HFF-Myc (cell line): ENCODE measurements at places on chromosomes 1 and 21.

DNA sequence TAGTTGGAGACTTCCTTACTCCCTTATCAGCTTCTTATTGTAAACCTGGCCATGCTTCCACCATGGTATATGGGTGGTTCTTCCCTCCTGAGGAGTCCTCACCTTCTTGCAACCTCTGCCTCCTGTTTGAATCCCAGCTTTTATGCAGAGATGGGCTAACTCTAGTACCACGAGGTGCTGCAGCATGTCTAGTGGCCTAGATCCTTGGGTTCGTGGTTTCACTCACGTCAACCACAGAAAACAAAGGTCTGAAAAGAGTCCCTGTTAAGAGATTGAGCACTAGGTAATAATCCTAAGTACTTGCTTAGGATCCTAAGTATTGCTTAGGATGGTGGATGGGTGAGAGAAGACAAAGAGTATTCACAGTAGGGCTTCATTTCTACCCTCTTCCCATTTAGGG is 133.7 kb downstream of the FCRL5 start:
- no peak for DNase-seq

DNA sequence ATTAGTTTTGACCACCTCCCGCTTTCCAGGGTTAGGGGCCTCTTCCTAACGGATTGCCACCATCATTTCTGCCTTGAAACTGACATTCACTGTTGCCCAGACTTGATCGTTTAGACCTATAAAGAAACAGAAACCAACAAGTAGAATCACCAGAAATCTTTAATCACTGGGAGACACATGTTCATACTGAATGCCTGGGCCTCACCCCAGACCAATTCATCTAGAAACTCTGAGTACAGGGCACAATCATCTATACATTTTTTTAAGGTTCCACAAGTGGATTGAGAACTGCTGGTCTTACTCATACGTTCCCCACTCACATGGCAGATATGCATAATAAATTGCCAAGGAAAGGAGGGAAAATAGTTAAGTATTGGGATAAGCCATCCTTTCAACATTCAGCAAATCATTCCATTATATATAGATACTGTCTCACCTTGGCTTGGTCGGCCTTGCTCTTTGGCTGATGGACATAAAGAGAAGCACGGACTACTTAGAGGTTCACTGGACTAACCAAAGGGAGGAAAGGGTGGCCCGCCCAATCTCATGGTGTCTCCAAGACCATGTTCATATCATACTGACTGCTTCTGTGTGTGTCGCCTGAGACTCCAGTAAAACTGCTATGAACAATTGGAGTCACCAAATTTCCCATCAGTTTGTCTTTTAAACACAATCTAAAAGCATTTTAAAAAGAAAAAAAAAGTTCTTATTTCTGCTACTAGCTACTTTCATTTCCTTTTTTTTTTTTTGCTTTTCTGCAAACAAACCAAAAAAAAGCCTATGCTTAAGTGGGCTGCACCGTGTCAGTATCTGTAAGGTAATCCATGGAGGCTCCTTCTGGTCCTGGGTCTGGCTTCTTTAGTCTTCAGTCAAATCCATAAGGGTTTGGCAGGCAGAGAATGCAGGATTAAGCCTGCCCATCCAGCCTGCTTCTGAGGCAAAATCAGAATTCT is 9.4 kb upstream of the TARBP1 start:
- no peak for DNase-seq

- no peak for DNase-seq
Observed at GRCh38 chr1:233424779-233425178, 97.3 kb downstream of the MAP3K21 start.

DNA sequence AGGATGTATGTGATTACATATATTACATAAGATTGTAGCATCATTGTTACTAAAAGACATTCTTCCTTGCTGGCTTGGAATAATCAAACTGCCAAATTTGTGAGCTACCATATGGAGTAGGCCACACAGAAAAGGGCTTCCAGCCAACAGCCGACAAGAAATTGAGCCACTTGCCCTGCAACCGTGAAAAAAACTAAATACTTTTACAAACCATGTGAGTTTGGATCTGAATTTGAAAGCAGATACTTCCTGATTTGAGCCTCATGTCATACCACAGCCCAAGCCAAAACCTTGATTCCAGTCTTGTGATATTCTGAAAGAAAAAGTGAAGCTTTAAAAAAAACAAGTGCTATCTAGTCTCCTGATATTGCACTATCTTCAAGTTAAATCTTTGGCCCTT is 55.6 kb upstream of the PRMT6 start:
- no peak for DNase-seq

DNA sequence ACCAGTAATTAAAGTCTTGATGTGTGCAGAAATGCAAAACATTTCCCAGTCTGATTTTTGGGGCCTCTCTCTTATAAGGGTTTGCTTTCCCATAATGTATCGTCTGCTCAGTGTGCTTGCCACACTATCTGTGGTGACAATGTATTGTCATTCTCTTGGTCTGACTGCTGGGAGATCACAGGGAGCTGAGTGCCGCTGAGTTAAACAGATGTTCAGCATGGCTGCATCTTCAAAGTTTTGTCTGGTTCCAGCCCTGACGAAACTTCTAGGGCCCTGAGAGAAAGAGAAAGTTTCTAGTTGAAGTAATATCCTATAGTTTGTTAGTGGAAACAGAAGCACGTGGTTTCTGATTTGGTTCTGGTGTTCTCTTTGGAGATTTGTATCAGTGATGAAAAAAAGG is 42.6 kb downstream of the DNM3 start:
- no peak for DNase-seq

DNA sequence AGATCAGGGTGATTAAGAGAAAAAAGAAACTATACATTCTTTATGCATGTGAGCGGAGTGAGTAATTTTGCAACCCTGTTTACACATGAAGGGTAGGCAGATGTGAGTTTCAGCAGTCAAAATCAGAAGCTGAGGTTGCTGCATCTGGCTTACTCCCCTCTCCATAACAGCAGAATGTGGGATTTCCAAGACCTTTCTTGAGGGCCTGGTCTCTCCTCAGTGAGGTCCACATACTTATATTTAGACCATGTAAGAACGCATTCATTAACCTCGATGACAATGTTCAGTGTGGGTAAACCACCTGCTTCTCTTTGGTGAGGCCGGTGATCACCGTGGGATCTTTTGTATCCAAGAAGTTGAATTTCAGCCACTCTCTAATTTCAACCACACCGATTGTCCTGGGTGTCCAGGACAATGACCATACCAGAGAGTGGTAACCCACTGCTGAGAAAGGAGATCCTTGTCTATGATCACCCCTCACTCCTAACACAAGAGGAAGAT is 18.7 kb upstream of the RAP1A start:
- DNase-seq, result no peak

DNA sequence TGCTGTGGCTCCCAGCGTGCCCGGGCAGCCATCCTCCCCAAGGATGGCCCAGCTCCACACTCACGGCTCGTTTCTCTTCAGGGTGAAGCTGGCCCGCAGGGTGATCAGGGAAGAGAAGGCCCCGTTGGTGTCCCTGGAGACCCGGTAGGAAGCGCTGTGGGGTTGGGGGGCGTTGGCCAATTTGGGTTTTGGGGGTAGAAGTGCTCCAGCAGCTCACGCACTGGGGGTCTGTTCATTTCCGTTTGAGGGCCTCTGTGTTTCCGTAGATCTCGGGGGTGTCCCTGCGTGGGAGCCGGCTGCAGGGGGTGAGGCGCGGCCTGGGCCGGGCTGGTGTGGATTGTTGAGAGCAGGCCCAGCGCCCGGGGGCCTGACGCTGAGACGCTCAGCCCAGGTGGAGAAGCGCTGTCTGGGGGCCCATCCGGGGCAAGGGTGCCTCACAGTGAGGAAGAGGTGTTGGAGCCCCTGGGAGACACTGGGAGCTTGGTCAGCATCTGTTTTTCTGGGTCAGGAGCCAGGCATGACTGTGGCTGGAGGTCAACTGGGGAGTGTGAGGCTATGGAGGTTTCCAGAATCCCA is 12.6 kb downstream of the COL6A1 start:
- no peak for DNase-seq

DNA sequence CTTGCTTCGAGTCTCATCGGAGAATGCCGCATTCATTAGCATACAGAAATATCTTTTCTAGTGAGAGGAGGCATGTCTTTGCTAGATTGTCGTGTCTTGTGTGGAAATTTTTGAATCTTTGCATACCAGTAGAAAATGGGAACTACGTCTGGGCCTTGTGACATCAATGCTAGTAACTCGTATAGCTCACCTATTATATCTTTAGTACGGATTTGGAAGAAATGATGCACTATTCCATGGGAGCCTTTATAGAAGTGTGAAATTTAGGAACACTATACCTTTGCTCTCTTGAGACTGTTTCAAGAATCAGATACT is 835 bp downstream of the UHMK1 start:
- DNase-seq, result no peak

- no peak for DNase-seq
Observed at GRCh38 chr1:203630697-203631096, 4.1 kb downstream of the ATP2B4 start.

GRCh38 chr21:22679207-22679606 is 1681.0 kb downstream of the NCAM2 start:
- DNase-seq, result no peak

- DNase-seq, result no peak
Observed at GRCh38 chr1:1748686-1749321, 24.6 kb upstream of the CDK11A start.

DNA sequence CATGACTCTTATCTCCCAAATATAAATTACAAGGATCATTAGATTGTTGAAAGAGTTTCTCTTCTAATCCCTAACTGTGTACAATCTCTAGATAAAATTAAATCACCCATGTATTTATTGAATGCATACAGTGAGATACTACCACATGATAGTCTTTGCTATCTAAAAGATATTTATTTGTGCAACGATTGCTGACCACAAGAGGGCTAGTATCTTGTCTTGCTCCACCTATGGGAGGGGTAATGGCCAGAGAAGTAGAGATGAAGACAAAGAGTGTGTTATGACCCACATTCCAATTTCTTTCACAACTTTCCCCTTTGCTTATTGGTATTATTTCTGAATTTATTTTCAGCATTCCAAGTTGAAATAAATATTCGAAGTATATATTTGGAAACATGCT is 13.7 kb downstream of the PYHIN1 start:
- DNase-seq, result no peak

DNA sequence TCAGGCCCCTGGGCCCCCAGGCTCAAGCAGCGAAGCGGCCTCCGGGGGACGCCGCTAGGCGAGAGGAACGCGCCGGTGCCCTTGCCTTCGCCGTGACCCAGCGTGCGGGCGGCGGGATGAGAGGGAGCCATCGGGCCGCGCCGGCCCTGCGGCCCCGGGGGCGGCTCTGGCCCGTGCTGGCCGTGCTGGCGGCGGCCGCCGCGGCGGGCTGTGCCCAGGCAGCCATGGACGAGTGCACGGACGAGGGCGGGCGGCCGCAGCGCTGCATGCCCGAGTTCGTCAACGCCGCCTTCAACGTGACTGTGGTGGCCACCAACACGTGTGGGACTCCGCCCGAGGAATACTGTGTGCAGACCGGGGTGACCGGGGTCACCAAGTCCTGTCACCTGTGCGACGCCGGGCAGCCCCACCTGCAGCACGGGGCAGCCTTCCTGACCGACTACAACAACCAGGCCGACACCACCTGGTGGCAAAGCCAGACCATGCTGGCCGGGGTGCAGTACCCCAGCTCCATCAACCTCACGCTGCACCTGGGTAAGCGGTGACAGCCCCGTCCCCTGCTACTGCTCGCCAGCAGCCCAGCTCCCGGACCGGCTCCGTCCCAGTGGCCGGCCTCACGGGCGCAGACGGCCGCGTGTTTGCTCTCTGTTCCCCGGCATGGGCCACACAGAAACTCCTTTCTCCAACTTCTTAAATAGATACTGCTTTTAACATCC is 539 bp downstream of the LAMC1 start:
- DNase-seq, result no peak

- no peak for DNase-seq
Observed at GRCh38 chr1:21290546-21290944, 282 bp upstream of the ECE1 start.

DNA sequence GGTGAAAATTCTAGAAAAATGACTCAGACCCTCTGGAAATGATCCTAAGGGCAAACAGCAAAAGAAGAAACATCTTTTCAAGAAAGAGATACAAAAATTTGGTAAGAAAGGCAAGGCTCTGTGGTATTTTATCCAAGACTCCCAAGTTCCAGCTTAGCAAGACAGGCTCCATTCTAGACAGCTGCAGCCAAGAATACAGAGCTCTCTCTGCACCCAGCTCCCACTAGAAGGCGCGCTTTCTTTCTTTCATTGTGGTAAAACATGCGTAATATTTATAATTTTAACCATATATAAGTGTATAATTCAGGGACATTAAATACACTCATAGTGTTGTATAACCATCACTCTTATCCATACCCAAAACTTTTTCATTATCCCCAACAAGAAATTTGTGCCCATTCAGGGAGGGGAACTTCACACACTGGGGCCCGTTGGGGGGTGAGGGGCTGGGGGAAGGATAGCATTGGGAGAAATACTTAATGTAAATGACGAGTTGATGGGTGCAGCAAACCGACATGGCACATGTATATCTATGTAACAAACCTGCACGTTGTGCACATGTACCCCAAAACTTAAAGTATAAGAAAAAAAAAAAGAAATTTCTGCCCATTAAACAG is 2.2 kb upstream of the HFM1 start:
- DNase-seq, result no peak

DNA sequence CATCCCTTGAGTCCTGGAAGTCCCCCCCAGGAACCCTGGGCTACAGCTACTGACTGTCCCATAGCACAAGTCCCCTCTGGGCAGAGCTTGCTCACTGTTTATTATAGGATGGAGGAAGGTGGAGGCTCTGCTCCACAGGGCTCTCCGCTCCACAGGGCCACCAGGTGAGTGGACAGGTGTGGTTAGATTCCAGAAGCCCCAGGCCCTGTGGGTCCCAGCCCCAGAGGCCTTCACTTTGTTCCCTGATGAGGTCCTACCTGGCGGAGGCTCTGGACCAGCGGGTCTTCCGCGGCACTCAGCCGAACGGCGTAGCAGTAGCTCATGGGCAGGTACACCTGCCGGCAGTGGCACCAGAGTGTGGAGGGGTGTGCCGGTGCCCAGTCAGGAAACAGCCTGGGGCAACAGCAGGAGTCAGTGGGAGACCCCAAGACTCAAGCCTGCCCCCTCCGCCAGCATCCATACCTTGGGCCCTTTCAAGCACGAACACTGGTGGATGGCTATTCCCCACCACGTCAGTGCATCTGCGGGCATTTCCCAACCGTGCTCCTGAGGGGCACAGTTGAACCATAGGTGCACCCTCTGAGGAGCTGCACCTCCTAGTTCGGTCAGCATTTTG is 12.3 kb downstream of the LSS start:
- no peak for DNase-seq

GRCh38 chr1:15618655-15619525 is 1.6 kb downstream of the DDI2 start:
- DNase-seq, result no peak

- no peak for DNase-seq
Observed at GRCh38 chr1:207811920-207812720, 60.3 kb downstream of the CD46 start.

- no peak for DNase-seq
Observed at GRCh38 chr1:30452925-30453324, 270.5 kb downstream of the MATN1 start.

DNA sequence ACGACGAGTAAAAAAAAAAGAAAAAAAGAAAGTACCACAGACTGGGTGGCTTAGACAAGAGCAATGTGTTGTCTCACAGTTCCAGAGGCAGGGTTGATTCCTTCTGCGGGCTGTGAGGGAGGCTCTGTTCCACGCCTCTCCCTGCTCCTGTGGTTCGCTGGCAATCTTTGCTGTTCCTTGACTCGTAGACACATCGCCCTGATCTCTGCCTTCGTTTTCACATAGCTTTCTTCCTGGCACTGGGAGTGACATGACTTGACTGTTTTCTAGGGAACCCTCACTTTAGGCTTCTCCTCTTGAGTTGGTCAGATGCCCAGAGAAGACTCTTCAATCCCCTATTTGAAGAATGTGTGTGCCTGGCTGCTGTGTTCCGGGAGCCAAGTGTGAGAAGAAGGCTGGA is 133.6 kb downstream of the TM2D1 start:
- DNase-seq, result no peak
